ENCODE measurements at places on chromosomes 6 and 20. TPM values are rescaled to one million over a fixed set of nuclear protein-coding genes. Genes with fewer than 3 reads are reported as not detected.
A peak's percentile ranks its signal among the peaks of the same experiment; 100 is the strongest.

DNA sequence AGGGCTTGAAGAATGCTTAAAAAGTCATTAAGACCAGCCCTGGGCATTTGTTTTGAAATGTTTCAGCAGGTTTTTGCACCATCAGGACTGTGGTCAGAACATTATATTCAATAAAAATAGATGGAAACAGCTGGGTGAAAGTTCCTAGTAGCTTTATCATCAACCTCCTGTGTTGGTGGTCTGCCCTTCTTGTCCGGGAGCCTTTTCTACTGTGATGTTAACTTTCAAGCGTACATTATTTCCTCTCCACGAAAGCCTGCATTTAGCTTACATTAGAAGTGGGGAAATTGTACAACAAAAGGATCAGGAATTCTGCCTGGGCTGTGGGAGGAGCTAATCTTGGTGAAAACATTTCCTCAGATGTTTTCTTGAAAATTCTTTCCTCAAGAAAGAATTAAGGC, 71.1 kb downstream of the LAMA4 start:
- H3K4me3 ChIP-seq, result no peak overlapping the region
- peak overlapping the region; percentile 49 for H3K27ac ChIP-seq
- no peaks in the 10 kb centered on the region for H3K27me3 ChIP-seq
- peaks cover 48% of the 10 kb centered on the region for H3K4me1 ChIP-seq

DNA sequence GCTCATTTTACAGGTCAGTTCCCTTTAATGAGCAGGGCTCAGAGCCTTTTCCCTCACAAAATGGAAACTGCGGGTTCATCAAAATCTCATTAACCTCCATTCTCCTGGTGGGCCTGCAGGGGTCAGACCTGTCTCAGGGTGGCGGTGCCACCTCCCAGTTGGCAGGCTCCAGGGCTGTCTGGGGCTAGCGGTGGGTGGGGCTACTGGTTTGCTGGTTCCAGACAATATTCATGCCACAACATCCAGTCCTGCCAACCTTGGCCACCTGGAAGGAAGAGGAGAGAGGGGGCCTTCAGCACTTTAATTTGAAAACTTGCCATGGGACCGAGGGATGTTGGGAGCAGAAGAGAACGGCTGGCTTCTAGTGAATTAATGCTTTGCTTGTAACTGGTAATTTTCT, 41.9 kb upstream of the CTNNBL1 start:
- no peak overlapping the region for H3K4me3 ChIP-seq
- H3K27ac ChIP-seq, result no peak overlapping the region
- no peaks in the 10 kb centered on the region for H3K36me3 ChIP-seq
- no peaks in the 10 kb centered on the region for H3K27me3 ChIP-seq
- no peaks in the 10 kb centered on the region for H3K4me1 ChIP-seq
- DNase-seq, result no peak

DNA sequence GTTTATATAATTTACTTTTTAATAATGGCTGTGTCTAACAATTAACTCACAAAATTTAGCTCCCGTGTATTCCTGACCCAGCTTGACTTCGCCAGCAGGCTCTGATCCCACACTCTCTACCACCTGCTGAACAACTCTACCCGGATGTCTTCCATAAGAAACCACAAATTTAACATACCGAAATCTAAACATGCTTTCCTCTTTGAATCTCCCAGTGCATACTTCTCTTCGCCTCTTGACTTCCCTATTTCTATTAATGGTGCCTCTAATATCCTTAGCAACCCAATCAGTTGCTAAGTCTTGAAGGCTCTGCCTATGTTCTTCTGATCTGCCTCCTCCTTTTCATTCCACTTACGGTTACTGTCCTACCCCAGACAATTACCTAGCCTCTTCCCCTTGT, 4.6 kb upstream of the MYB start:
- no peak overlapping the region for H3K27ac ChIP-seq
- H3K4me3 ChIP-seq, result no peak overlapping the region
- no peak for DNase-seq
- no peaks in the 10 kb centered on the region for H3K27me3 ChIP-seq
- H3K4me1 ChIP-seq, result no peaks in the 10 kb centered on the region
- H3K36me3 ChIP-seq, result no peaks in the 10 kb centered on the region

- peaks cover 18% of the 10 kb centered on the region for H3K4me1 ChIP-seq
- H3K4me3 ChIP-seq, result no peak overlapping the region
- H3K27ac ChIP-seq, result no peak overlapping the region
- no peaks in the 10 kb centered on the region for H3K27me3 ChIP-seq
- H3K36me3 ChIP-seq, result no peaks in the 10 kb centered on the region
- DNase-seq, result no peak
These were observed 243.6 kb downstream of the UST start for GRCh38 chr6:148990403-148990802.

DNA sequence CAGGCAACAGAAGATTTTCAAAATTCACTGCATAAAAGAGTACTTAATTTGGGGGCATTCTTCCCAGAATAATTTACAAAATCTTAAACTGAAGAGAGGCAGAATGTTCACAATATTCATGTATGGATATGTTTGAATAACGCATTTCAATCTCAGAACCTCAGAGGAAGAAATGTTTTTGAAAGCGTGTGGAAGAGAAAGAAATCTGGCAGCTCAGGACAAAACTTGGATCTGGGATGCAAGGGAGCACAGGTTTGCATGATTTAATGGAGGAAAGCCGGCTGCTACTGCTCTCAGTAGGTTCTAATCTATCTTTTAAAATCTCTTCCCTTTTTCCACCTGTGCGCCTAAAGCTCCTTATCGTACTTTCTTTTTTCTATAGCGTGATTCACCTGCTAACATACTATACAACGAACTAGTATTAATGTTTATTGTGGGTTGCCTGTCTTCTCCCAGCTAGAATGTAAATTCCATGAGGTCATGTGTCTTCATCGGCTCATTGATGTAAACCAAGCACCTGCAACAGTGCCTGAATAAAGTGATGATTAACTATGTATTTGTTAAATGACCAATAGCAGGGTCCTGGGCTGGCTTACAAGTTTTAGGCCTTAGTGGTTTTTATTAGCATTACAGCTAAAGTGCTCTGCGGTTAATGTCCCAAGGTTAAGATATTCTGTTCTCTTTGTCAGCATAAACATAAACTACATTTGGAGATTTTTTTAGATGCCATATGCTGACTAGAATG, 15.3 kb downstream of the PRL start:
- H3K4me3 ChIP-seq, result no peak overlapping the region
- no peaks in the 10 kb centered on the region for H3K27me3 ChIP-seq
- no peak for DNase-seq
- no peaks in the 10 kb centered on the region for H3K36me3 ChIP-seq
- no peaks in the 10 kb centered on the region for H3K4me1 ChIP-seq
- H3K27ac ChIP-seq, result no peak overlapping the region

DNA sequence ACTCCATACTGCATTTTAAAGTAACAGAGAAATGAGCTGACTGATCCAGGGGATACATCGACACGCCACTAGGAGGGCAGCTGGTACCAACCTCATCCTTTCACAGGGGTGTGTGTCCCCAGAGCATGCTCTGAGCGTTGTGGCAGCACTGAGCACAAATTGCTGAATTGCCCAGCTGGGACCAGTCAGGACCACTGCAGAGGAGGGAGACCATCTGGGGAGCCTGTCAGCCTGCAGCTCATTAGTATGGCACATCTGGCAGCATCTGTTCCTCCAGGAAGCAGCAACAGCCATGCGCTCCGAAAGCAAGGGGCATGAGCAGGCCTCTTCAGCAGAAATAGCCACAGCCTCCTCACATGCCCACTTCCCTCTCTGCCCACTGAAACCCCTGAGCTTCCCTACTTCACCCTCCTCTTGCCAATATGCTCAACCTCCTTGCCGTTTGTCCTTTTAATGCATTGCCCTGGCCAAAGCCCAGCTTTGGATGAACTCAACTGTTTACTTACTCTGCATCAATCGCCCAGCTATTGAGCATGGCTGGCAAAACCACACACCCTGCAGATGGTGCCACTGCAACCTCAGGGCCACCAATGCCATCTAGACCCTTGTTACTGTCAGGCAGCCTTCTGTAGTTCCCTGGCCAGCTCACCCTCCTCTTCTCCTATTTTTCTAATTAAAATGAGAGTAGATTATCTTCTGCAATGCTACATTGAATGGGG, 77.6 kb upstream of the NEDD9 start:
- DNase-seq, result no peak
- H3K4me3 ChIP-seq, result no peak overlapping the region
- H3K27me3 ChIP-seq, result no peaks in the 10 kb centered on the region
- H3K36me3 ChIP-seq, result no peaks in the 10 kb centered on the region
- H3K4me1 ChIP-seq, result no peaks in the 10 kb centered on the region

PBOV1 gene
- not detected for total RNA-seq
